ENCODE measurements at places on chromosomes 3 and 15.

DNA sequence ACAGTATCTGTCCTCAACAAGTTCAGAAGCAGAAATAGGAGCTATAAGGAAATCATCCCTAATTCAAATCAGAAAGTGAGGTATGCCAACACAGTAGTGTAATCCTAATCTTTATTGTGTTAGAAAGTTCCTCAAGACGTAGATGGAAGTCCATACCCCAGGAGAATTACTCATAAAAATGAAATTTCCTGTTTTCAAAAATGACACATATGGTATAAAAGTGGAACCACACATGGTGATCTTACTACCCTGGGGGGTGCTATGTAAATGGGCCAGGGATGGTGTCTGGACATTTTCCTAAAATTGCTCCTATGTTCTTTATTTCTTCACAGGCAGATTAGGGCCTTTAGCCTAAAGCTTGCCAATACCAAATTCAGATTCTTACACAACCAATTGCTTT, 204.1 kb downstream of the ARRDC4 start:
- no peak for DNase-seq

- DNase-seq, result no peak
Observed at GRCh38 chr3:171110715-171111114, 84.2 kb upstream of the SLC2A2 start.

DNA sequence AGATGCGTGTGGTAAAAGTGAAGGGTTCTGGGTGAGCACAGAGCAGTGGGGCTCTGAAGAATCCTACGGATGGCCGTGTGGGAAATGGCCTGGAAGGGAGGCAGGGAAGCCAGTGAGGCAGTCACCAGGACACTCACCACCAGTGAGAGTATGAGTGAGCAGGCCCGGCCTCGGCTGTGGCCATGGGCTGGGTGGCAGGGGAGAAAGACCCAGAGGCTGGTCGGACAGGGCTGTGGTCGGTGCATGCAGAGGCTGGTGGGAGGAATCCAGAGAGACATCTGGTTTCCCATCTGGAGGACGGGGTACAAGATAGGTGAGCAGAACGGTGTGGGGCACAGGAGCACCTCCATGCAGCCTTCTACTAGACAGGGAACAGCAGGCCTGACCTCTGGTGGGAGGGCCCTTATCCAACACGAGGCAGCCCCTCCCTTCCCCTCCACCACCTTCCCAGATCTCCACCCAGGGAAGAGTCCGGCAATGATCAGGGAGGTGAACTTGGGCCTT, 10.1 kb downstream of the PCSK6 start:
- no peak for DNase-seq

DNA sequence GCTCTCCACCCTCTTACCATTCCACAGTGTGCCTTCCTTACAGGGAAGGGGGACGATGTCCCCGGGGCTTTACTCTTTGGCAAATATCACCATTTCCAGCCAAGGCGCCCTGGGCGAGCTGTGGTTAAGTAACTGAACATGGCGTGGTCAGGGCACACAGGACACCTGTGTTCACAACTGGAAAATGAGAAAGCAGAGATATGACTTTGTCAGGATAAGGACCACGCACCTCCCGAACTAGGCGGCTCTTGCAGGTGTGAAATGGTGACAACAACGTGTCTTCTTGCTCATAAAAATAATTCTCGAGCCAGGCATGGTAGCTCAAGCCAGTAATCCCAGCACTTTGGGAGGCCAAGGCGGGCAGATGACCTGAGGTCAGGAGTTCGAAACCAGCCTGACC, 154.8 kb downstream of the LRRC28 start:
- DNase-seq, result no peak

GRCh38 chr3:110459021-110459420, 612.6 kb upstream of the NECTIN3 start:
- DNase-seq, result no peak

- no peak for DNase-seq
Observed at GRCh38 chr3:37741644-37742043, 120.0 kb upstream of the CTDSPL start.

- peak; percentile 20 for DNase-seq
Observed at GRCh38 chr3:32340039-32340438, 51.6 kb upstream of the CMTM7 start.

- DNase-seq, result no peak
Observed at GRCh38 chr15:34851007-34851406, 55.7 kb upstream of the ACTC1 start.

DNA sequence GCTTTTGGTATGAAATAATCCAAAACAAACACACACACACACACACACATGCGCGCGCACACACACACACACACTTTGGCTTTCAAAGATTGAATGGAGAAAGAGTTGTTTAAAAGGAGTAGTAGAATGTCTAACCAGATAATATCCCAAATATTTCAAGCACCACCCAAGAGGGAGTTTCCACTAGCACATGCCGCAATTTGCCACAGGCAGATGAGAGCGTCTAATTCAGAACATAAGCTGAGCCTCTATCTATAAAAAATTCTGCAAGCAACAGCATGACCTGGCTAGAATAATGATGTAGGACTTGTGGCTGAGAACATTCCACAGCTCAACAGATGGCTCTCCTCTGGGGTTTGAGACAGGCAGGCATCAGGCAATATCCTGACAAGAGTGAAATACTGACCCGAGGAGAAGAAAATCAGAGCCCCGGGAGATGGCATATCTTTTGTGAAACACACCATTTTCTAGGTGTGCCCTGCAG, 302.5 kb upstream of the GADL1 start:
- no peak for DNase-seq

GRCh38 chr3:138395865-138396751, 38.3 kb upstream of the ESYT3 start:
- DNase-seq, result no peak

DNA sequence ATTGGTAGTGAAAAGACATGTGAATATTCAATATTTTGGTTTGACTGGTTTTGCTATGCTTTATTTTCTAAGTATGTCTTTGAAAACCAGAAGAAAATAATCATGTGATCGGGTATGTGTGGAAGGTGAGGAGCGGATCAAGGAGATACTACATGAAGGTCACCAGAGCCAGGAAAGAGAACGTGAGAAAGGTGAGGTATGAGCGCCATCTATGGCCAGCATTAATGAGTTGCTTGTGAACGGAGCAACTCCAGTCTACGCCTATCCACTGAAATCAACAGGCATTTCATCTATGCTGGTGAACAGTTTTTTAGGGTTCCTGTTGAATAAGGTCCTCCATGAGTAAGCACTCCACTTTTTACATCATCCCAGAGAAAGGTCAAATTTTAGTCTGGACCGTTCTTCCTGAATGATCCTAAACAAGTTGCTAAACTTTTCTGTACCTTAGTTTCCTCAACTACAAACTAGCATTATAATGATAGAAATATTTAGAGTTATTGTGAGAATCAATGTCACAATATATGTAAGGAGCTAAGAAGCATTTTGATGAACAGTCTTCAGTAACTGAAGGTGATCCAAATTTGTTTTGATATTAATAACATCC, 1435.2 kb upstream of the CADM2 start:
- no peak for DNase-seq
